ENCODE measurements at places on chromosomes 2 and 18.

DNA sequence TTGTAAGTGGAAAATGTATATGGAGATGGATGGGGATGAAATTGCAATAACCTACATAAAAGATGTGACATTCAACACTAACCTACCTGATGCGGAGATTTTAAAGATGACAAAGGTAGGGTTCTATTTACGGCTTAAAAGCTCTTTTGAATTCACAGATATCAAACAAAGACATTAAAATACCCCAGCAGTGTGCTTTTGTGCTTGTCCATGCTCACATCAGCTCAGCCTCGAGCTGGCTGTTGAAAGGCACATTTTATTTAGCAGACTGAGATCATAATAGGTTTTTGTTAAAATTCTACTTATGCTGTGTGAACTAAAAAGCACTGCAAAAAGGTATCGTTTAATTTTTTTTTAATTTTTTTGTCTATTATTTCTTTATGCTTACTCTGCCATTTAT is 96.0 kb upstream of the CDCA7 start:
- DNase-seq = no peak

DNA sequence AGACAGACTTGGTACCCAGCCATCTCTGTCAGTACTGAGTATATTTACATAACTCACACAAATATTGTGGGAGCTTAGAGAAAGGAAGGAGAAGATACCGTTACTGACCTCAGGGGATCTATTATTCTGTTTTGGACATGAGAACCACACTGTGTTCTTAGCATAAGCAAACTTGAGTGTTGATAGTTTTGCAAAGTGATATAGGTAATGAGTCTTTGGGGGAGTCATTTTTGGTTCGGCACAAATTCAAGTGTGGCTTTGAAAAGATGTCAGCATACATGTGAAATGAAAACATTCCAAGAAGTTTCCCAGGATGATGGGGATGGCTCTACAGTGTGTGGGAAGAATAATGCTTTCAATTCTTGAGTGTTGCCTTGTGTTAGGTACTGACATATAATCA is 24.1 kb downstream of the SMARCAL1 start:
- DNase-seq = no peak

DNA sequence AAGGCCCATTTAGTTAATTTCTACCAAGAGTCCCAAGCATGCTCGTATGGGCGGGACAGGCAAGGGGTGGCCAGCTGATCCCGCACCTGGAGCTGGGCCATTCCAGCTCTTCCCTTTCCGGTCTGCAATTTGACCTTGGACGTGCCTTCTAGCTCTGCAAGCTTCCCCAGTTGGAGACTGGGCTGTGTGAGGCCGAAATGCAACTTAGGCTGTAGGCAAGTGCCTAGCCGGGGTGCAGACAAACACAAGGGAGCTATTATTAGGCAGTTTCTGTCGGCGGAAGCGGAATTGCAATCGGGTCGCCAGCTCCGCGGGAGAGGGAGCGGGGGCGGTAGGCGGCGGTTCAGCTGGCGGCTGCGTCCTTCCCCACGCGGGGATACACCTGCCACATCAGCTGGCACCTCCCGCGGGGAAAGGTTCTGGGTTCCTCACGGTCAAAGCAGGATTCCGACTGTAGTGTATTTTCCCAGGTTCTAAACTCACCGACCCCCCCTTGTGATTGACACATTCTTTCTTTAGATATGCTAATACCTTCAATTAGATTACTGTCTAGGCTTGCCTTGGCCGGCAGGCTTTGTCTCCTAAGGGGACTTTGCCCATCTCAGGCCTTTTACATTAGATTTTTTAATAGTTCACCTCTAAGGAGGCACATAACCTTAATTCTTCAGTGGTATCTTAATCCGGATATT is 17.1 kb upstream of the ZNF532 start:
- DNase-seq = no peak

DNA sequence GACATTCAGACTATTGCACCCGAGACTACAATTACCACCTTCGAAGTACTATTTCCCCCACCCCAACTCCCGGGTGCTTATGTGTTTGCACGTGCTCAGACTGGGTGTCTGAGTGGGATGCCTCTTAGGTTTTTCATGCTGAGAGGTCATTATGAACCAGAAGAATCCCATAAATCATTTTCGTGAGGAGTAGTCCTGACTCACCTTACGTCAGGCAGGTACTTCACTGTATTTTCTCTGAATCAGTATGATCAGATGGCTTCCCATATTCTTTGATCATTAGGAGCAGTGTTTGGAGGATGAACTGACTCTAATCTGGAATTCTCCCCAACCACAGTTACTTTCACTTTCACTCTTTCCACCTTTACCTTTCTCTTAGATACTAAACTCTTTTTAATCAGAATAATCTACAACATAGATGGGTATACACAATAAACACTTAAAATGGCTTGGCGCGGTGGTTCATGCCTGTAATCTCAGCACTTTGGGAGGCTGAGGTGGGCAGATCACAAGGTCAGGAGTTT is 38.4 kb upstream of the STAT4 start:
- peak; percentile 22 for DNase-seq

GRCh38 chr2:148974095-148974494 is 64.4 kb upstream of the LYPD6B start:
- no peak for DNase-seq

Data from mammary epithelial cell (primary cell).